Activated effector memory CD4-positive, alpha-beta T cell treated with Interleukin-2 at 50 U/mL for 16 hours (primary cell): ENCODE measurements at places on chromosomes 16 and 17.

DNA sequence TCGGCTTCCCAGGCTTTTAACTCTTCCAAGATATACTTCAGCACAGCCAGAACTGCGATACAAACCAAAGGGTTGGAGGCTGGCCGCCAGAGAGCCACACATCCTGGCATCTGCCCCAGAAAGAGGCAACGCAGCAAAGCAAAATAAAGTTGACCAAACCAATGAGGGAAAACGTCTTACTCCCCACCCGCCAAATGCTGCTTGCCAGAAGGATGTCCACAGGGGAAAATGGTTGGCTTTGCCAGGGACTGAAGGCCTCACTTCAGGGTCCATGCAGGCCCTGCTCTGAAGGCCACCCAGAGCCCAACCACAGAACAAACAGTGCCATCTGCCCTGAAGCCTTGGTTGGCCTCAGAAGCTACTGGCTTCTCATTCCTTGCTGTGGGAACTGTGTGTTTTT is 15.0 kb downstream of the CACNG1 start:
- DNase-seq: no peak

- no peak for DNase-seq
Measured at GRCh38 chr17:4506892-4507291, 8.2 kb downstream of the SPNS2 start.

DNA sequence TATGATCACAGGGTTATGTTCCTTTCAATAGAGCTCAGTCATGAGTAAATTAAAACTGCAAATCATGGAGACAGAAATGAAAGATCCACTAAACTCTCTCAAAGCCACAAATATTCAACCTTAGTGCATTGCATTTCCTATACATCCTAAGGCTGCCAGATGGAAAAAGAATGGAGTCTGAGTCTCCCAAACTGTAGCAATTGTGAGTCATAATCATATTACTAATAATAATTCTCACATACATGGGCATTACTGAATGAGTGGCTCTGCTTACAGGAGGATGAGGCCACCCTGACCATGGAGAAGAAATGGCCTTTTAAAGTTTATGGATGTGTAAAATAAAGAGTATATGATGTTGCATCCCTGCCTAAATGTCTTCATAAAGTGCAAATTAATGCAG is 3.2 kb downstream of the CA10 start:
- DNase-seq: no peak

- DNase-seq: no peak
Measured at GRCh38 chr16:30710971-30711370, 12.0 kb downstream of the SRCAP start.

GRCh38 chr16:73213732-73214455 is 166.0 kb upstream of the ZFHX3 start:
- no peak for DNase-seq

GRCh38 chr17:44581868-44582267 is 24.6 kb downstream of the FZD2 start:
- DNase-seq: no peak
